Stimulated activated CD4-positive, alpha-beta T cell treated with anti-CD3 and anti-CD28 coated beads, Interleukin-1b, Interleukin-23, amount 100 ng/mL, for 1 hour (primary cell): ENCODE measurements at places on chromosomes 7 and 10.

DNA sequence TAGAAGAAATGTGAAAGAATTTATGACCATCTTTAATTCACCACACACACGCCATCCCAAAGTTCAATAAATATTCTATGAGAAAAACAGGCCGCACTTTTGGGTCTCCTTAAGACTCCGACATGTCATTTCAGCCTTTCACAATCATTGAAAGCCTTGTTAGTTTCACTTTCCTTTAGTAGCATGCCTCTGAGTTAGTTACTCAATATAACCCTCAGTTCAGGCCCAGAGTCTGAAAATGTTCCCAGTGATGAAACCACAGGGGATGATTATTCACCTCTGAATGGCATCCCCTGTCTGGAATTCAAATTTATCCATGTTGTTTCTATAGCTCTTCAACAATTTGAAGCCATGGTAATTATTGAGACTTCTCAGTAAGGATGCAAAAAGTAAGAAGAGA lies 278.1 kb upstream of the NRP1 start:
- DNase-seq, result no peak

- no peak for DNase-seq
Observed at GRCh38 chr7:146892151-146892550, 775.5 kb downstream of the CNTNAP2 start.

DNA sequence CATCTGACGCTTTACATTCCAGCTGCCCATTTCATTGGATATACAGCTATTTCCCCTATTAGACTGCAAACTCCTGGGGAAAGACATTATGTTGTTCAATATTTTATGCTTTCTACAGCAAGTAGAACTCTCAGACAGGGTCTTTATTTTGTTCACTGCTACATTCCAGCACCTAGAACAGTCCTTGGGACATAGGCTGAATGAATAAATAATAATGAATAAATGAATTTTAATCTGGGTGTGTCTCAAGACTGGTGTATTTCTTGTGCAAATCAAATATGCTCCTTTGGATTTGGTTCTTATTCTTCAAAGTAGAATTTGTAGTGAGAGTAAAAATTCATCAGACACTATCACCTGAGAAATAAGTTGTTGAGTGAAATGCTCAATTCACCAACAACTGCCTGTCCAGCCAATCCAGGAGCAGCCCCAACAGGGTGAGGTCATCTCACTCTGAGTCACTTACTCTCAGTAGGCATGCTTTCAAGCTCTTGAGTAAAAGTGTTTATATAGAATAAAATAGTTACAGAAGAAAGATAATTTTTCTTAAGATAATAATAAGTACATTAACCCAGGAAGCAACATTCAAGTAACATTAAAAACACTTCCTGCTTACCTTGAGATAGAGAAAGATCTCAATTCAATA lies 287.5 kb upstream of the NPVF start:
- no peak for DNase-seq

GRCh38 chr7:22447008-22447407 lies 53.0 kb downstream of the STEAP1B start:
- DNase-seq, result no peak

DNA sequence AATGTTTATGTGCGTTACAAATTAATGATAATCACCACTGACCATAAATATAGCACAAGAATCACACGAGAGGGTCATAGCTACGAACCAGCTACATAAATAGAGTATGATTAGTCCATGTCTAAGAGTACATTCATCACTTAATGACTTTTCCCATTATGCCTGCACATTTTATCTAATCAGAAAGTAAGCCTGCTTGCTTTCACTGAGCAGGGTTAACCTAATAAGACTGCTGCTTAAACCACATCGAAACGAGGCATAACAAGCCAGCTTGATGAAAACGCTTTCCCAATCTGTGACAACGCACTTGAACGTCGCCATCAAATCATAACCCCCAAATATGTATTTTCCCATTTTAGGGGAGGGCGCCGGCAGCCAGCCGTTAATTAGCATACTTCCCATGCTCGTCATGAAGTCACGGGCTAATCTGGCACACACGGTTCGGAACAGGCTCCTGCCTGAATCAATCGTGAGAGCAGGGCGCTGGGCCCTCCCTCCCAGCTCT lies 71.5 kb downstream of the EBF3 start:
- no peak for DNase-seq

DNA sequence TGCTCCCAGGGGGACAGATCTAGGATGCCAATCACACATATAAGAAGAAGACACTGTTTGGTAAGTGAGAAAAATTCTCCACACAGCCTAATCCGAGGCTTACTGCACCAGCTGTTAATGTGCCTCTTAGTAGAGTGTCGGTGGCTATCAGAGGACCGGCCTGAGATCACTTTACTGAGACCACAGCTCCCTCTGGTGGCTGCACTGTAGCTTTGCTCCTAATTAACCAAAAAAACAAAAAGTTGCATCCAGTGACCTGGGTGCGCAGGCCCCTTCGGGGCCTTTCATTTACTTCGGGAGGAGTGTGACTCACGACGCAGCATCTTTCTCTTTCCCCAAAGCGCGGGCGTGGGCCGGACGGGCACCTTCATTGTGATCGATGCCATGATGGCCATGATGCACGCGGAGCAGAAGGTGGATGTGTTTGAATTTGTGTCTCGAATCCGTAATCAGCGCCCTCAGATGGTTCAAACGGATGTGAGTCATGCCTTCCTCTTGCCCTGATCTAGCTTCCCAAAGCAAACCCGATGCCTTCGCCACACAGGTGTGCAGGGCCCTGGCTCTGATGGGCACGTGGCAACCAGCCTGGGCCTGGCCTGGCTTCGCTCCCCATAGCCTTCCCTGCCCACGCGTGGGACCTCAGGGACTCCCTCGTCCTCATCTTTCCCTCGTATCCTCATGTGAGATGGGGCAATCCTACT lies 56.7 kb downstream of the MKI67 start:
- DNase-seq, result peak; percentile 49

- no peak for DNase-seq
Observed at GRCh38 chr7:73850781-73851207, 8.5 kb upstream of the METTL27 start.

DNA sequence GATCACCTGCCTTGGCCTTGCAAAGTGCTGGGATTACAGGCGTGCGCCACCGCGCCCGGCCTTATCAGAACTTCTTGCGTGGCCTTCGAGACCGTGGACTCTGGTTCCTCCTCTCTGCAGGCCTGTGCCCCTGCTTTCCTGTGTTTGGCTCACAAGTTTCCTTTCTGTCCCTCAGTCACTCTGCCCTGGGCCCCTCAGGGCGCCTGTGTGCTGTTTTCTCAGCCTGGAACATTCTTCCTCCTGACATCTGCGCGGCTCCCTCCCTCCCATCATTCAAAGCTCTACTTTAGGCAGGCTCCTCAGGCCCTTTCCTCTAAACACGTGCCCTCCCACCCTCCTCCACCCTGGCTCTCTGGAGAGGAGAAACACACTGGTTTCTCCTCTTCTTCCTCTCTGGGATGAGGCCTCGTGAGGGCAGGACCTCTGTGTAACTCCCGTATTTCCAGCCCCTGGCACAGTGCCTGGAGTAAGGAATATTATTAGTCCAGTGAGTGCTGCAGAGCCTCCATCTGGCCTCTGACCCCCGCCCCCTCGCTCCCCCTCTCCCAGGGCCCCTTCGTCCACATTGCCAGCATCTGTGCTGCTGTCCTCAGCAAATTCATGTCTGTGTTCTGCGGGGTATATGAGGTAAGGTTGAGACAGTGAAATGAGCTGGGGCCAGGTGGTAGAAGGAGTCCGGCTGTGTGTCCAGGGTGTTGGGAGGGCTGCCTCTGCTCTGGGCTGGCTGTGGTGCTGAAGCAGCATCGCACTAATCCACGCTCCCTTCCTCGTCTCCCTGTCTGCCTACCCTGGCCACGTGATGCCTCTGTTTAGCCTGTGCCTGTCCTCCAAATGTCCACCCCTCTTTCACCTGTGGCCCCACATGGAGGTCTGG lies 7.1 kb downstream of the CLCN1 start:
- no peak for DNase-seq

DNA sequence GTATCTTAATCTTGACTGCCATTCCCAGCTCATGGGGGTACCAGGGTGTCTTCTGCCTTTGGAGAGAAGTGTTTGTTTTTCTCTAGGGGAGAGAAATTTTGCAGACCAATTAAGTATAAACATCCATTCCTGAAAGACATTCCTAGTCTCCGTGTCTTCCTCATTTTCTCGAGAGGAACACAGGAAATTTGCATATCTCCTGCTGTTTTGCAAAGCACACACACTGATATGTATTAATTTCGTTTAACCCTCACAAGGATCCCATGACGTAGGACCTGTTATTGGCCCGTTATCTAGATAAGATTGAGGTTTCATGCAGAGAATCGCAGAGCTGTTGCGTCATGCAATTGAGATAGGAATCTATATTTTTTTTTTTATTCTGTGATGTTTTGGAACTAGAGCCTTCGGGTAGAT lies 944 bp downstream of the RHBDD2 start:
- no peak for DNase-seq

GRCh38 chr7:69757981-69758430 lies 159.7 kb downstream of the AUTS2 start:
- no peak for DNase-seq

- no peak for DNase-seq
Observed at GRCh38 chr7:42193471-42194129, 43.4 kb downstream of the GLI3 start.

DNA sequence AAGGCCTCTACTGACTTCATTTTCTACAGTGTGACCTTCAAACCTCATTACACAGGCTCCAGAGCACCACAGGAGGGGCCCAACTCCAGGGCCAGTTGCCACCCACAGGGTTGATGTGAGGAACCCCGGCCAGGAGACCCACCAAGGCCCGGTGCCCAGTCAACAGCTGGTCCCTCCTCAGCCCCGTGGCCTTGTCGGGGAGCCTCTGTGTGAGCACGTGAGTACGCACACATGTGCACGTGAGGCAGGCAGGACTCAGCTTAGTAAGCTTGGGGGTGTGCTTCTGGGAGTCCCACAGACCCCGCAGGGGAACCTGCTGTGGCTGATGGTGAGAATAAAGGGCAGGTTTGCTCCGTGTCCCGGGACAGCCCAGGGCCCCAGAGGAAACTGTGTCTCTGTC lies 104.5 kb downstream of the VIPR2 start:
- no peak for DNase-seq

- no peak for DNase-seq
Observed at GRCh38 chr10:124403548-124403947, 15.2 kb downstream of the OAT start.

DNA sequence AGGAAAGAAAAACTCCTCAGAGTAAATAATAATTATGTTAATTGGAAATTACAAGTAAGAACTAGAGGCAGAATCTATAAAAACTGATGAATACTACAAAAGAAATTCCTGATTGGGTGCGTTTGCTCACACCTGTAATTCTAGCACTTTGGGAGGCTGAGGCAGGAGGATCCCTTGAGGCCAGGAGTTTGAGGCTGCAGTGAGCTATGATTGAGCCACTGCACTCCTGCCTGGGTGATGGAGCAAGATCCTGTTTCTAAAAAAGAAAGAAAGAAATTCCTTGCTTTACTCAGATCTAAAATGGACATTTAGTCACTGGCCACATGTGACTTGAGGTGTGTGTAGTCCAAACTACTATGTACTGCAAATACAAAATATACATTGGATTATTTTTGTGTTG lies 42.0 kb downstream of the MCU start:
- no peak for DNase-seq

- no peak for DNase-seq
Observed at GRCh38 chr7:55134359-55134725, 115.5 kb downstream of the EGFR start.

DNA sequence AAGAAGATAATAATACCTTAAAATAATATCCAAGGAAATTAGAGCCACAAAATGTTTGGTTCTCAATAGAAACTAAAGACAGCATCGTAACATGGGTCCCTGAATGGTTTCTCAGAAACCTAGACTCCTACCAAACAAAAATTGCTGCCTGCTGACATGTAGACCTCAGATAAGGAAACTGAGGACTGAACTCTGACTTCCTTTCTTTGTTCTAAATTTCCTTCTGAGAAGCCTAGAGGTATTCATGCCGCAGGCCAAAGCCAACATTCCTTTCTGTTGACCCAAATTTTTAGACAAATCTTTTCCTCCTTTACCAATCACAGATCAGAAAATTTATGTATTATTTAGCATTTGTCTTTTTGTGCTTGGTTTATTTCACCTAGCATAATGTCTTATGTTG lies 816.7 kb upstream of the PHF14 start:
- no peak for DNase-seq

- DNase-seq, result no peak
Observed at GRCh38 chr7:7957513-7957912, 11.1 kb upstream of the GLCCI1 start.

- DNase-seq, result no peak
Observed at GRCh38 chr10:24556126-24556749, 167.4 kb downstream of the ARHGAP21 start.

- no peak for DNase-seq
Observed at GRCh38 chr7:113285411-113285810, 167.1 kb upstream of the SMIM30 start.

DNA sequence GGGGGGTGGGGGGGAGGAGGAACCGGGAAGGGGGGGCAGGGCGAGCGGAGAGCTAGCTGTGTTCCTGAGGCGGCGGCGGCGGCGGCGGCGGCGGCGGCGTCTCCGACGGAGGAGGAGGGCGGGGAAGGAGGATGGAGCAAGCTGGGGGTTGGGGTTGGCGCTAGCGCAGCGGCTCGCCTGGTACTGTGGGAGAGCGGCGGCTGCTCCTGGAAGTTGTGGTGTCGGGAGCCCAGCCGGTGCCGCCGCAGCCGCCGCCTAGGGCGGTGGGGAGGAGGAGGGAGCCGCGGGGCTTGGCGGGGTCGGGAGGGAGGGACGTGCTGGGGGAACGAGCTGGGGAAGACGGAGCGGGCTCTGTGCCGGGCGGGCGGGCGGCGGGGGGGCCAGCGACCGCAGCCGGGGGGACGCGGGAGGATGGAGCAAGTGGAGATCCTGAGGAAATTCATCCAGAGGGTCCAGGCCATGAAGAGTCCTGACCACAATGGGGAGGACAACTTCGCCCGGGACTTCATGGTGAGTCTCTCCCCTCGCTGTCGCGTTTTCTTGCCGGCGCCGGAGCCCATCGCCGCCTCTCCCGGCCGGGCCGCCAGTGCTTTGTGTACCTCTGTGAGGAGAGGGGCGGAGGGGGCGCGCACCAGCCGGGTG lies at the start of gene PTPN12:
TSS of gene PTPN12 (plus strand) at position 160 of the 642 bp plus-strand sequence. CDS start at position 412, 252 bp downstream.
- no peak for DNase-seq

DNA sequence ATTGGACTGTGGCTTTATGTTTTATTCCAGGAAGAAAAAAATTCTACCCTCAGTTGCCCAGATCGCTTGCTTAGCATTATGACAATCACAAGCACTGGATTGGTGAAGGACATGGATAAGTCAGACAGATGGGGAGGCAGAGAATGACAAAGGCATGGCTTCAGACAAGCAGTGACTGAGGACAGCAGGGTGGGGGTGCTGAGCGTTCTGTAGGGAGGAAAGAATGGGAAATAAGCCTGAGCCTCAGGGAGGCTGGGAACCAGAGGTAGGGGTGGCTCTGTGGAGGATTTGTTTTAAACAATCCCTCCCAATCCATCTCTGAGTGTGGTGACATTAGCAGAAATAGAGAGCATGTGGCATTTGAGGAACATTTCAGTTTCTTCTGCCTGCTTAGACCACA lies 896.9 kb downstream of the CCSER2 start:
- no peak for DNase-seq

DNA sequence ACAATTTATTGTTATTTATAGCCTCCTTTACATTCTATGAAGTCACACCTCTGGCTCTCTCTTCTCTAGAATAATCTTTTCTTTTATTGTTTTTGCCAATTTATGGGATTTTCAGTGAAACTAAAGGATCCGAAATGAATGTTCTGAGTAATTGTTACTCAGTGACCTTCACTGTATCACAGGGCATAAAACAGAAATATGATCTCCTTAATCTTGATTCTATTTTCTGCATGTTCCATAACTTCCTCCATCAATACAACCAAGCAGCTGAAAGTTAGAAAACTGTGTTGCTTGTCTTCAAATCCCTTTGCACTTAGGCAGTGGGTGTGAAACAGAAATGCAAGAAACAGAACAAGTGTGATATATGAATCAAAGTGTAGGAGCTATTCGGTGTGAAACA lies 57.4 kb upstream of the FERD3L start:
- no peak for DNase-seq
